ENCODE measurements at places on chromosomes 6 and 20. TPM values are rescaled to one million over a fixed set of nuclear protein-coding genes. Genes with fewer than 3 reads are reported as not detected.

PRICKLE4 gene
- 1.6 TPM for total RNA-seq

FUT9 gene
- 132 TPM for total RNA-seq

LY6G5C gene
- total RNA-seq, result 5.6 TPM

NFKBIL1 gene
- 15.3 TPM for total RNA-seq

RPS6KA2 gene
- 47.9 TPM for total RNA-seq

CFAP206 gene
- total RNA-seq, result 3.1 TPM

DSP gene
- total RNA-seq, result 2.5 TPM

FILIP1 gene
- total RNA-seq, result 2.2 TPM

GPX5 gene
- not detected for total RNA-seq

PLCB1 gene
- 115 TPM for total RNA-seq

BMP7 gene
- 16.9 TPM for total RNA-seq

LIN28B gene
- 0.63 TPM for total RNA-seq

TGM2 gene
- 4.4 TPM for total RNA-seq

STMND1 gene
- not detected for total RNA-seq

LHFPL5 gene
- total RNA-seq, result 1.6 TPM

KCNK15 gene
- not detected for total RNA-seq

SLC26A8 gene
- 3.8 TPM for total RNA-seq

CAPN11 gene
- not detected for total RNA-seq

PLTP gene
- 13.5 TPM for total RNA-seq

TMC2 gene
- total RNA-seq, result 7.5 TPM

HMGCLL1 gene
- total RNA-seq, result 43.5 TPM

CLDN20 gene
- total RNA-seq, result not detected

CCN6 gene
- not detected for total RNA-seq

ECT2L gene
- total RNA-seq, result 0.31 TPM

Measured in parietal lobe (tissue), 2 donors.